ENCODE measurements at places on chromosomes 2 and 18.
A peak's percentile ranks its signal among the peaks of the same experiment; 100 is the strongest.

- DNase-seq = peak; percentile 13
These were observed 63.8 kb downstream of the PTPRM start for GRCh38 chr18:7630731-7631442.

- DNase-seq = peak; percentile 29
These were observed 8.4 kb upstream of the ARID5A start for GRCh38 chr2:96528006-96528699.

DNA sequence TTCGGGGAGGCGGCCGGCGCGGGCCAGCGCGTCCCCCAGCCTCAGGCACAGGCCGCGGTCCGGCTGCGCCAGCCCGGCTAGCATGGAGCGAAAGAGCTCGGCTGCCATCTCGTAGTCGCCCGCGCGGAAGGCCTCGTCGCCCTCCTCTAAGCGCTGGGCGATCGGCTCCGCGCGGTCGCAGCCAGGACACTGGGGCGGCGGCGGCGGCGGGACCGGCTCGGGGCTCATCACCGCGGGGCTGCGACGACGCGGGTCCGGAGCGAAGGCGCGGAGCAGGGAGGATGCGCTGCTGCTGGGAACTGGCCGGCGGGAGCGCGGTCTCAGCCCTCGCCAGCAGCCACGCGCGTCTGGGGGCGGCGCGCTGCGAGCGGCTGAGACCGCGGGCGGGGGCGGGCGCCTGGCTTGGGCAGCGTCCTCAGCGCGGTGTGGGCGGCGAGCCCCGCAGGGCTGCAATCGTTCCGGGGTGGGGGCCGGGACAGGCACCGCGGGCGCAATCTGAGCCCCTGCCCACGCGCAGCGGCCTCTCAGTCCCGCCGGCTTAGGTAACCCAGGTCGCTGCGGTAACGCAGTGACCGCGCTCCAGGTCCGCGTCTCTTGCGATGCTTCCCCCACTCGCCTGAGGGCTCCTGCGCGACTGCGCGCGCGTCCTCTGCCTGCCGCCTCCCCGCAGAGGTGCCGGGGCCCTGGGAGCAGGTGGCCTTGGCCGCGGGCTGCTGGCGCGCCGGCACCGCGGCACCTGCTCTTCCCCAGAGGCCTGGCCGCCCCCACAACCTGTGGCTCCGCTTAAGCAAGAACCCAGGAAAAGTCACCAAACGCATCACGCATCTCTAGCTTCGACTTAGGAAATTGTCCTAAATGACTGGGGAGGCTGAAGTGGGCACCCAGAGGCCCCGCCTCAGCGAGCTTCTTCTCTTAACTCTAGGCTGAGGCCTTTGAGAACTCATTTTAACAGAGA is at the start of gene LONRF2:
TSS of gene LONRF2 (minus strand) at position 636 of the 955 bp plus-strand sequence. CDS start at position 228, 408 bp downstream.
- peak; percentile 79 for DNase-seq

DNA sequence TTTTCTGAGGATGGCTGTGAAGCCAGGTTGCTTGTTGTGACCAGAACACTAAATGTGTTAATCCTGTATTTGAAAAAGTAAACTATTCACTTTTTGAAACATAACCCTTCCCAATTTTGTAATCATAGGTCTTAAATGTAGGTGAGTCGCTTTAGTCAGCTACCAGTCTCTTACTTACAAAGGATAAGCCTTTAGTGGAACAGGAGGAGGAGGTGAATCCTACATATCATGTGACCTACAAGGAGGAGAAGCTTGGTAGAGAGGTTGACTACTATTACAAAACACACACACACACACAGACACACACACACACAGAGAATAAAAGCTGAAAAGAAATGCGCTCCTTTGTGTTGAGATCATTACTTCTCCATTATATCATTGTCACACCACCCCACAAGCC is 59.9 kb upstream of the SPAG16 start:
- DNase-seq = no peak

GRCh38 chr2:100281521-100282438 is 40.5 kb downstream of the LONRF2 start:
- peak; percentile 50 for DNase-seq

- DNase-seq = no peak
These were observed 101.5 kb downstream of the AFF3 start for GRCh38 chr2:100040906-100041305.

DNA sequence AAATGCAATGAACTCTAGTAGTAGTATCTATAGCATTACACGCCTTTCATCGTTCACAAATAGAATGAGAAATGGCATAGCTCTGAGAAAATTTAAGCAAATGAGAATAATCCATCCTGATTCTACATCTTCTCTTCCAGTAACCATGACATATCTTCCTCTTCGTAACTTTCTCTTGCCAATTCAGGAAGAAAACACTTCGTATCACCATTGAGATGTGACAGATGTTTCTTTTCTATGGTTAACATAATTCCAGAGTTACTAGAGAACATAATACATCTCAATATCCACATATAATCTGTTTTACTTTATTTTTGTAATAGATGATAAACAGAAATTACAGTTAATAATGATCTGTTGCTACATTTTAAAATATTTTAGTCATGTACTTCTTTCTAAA is 1527.4 kb downstream of the LRP1B start:
- DNase-seq = no peak

Measured in brain (organoid and tissue), 16 donors.